Neural crest cell (in vitro differentiated cells): ENCODE measurements at places on chromosomes 5 and 9.

- DNase-seq, result no peak
These were observed 482 bp upstream of the TDRD7 start for GRCh38 chr9:97411440-97411788.

GRCh38 chr5:158423623-158424200 is 564.8 kb upstream of the CLINT1 start:
- DNase-seq, result no peak

GRCh38 chr5:141477044-141477575 is 1.3 kb downstream of the PCDHGC3 start:
- no peak for DNase-seq

GRCh38 chr5:64462391-64462790 is 43.4 kb upstream of the RGS7BP start:
- DNase-seq, result no peak

DNA sequence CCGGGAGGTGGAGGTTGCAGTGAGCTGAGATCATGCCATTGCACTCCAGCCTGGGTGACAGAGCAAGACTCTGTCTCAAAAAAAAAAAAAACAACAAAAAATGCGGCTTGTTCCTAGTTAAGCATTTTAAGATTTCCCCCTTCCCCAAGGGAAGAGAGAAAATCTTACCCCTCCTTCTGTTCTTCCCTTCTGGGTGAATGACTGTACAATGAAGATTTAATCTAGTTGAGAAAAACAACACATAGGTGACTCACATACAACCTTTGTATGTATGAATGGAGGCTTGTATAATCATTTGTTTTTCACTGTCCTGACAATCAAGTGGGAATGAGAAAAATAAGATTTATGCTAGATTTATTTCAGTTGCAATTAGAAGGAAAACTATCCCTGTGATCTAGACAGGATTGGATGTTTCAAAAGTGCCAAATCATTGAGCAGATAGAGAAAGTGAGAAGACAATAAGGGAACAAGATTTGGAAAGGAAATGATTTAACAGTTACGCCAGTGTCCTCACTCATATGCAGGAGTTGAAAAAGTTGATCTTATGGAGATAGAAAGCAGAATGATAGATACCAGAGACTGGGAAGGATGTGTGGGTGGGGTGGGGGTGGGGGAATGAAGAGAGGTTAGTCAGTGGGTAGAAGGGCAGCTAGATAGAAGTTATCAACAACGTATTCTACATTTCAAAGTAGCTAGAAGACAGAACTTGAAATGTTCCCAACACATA is 16.7 kb downstream of the GDA start:
- DNase-seq, result no peak
